ENCODE measurements at places on chromosomes 5 and 9. TPM values are rescaled to one million over a fixed set of nuclear protein-coding genes. Genes with fewer than 3 reads are reported as not detected.

DNA sequence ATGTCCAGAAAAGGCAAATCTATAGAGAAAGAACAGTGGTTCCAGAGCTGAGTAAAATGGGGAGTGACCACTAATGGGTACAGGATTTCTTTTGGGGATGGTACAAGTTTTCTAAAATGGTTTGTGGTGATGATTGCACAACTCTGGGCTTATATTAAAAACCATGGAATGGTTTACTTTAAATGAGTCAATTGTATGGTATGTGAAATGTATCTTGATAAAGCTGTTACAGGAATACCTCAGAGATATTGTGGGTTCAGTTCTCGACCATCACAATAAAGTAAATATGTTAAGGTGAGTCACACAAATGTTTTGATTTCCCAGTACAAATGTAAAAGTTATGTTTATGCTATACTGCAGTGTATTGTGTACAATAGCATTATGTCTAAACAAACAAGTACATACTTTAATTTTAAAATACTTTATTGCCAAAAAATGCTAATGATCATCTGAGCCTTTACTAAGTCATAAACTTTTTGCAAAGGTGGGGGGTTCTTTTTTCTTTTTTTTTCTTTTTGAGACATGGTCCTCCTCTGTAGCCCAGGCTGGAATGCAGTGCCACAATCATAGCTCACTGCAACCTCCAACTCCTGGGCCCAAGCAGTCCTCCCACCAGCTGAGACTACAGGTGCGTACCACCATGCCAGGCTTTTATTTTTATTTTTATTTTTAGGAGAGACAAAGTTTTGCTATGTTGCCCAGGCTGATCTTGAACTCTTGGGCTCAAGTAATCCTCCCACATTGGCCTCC is 65.9 kb downstream of the SHOC1 start:
- DNase-seq = no peak

- no peak for DNase-seq
These were observed 70.1 kb upstream of the CCDC180 start for GRCh38 chr9:97237311-97237786.

DNA sequence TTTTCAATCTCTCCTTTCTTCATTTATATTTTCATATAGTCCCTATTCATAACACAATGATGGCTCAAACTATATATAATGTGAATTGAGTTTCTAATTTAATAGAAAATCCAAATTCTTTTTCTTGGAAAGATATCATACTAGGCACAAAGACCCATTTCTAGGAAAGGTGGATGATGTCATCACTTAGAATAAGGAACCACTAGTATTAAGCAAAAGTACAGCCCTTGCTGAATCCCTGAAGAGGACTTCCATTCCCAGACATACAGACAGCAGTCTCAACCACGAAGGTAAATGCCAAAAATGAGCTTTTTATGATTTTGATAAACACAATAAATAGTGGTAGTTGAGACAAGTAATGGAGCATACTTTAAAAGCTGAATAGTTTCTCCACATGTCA is 210.0 kb downstream of the FBN2 start:
- DNase-seq = no peak

DNA sequence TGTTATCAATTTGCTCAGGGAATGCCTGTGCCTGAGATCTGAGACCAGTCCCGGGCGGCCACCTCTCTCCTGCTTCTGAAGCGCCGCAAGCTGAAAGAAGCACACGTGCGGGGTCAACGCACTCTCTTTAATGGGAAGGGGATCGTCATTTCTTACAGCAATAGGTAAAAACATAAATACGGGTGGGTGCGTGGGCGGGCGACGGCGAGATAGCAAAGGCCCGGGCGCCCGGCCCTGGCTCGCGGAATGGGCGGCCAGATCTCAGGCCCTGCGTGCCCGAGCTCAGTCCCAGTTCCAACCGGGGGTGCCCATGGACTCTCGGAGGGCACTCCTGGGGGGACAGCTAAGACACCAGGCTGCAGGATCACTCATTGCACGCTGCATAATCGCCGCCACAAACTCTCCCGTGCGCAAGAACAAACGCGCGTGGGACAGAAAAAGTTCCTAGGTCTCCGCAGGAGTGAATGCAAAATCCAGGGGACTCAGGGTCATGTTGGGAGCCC is 3.0 kb downstream of the NKX2-5 start:
- DNase-seq = no peak

- DNase-seq = peak; percentile 75
These were observed 56.3 kb upstream of the GPBP1 start for GRCh38 chr5:57117596-57117995.

GRCh38 chr9:128703616-128704355 is 1.5 kb downstream of the PKN3 start:
- no peak for DNase-seq

DNA sequence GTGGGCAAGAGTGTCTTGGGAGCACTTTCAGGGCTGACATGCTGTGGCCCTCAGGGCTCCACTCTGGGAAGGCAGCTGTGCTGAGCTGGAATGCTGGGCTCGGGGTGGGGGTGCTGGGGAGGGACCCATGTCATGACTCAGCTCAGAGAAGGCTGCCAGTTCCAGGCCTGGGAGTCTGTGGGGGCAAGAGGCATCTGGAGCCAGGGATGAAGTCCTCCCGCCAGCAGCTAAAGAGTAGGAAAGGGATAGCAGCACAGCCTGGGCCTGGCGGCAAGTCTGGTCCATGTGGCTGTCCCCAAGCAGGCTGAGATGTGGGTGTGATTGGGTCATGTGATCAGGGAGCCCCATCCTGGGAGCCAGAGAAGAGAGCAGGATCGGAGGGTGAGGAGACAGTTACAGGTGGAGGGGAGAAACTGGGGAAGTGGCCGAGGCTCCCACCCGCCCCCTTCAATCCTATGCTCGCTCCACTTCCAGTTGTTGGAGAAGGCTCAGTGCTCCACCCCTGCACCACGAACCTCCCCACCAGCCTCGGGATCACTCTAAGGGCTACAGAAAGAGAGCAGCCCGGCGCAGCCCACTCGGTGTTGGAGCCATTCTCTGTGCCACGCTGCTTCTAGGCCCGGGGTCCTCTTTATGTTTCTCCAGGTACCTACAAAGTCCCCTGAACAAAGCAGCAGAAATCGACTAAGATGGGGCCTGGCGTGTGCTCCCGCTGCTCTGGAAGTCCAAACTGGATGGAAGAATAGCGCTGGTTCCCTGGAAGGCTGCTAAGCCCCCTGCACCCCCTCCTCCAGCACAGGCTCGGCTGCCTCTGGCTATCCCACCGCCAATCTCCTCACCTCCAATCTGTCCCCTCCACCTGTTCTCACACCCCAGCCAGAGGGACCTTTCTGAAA is 12.0 kb downstream of the PDGFRB start:
- no peak for DNase-seq

SCAMP1 gene
- total RNA-seq = 22.1 TPM

SLC25A51 gene
- 25.3 TPM for total RNA-seq

SELENOP gene
- 0.62 TPM for total RNA-seq

TSLP gene
- total RNA-seq = not detected

ADAMTSL1 gene
- not detected for total RNA-seq

Measured in CD4-positive, CD25-positive, alpha-beta regulatory T cell (primary cell).